Daoy (cell line): ENCODE measurements at places on chromosomes 7 and 10.
A peak's percentile ranks its signal among the peaks of the same experiment; 100 is the strongest.

GRCh38 chr10:32000937-32001336 lies 55.3 kb downstream of the KIF5B start:
- DNase-seq, result no peak

- DNase-seq, result peak; percentile 44
Measured at GRCh38 chr10:95289003-95289920, 1.5 kb downstream of the PDLIM1 start.

DNA sequence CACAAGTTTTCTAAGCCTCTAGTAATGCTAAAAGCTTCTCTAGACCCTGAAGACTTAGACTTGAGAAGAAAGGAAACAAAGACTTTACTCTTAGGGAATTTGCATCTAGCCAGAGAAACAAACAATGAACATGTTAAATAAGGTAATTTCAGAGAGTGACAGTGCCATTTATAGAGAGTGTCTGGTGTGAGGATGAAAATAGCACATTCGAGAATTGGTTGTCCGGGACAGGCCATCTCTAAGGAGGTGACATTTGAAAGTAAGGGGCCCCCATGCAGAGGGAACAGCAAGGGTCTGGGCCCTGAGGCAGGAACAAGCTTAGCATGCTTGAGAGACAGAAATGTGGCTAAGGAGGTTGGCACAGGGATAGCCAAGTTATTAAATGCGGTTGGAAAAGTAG lies 48.1 kb downstream of the ADAM22 start:
- DNase-seq, result no peak

DNA sequence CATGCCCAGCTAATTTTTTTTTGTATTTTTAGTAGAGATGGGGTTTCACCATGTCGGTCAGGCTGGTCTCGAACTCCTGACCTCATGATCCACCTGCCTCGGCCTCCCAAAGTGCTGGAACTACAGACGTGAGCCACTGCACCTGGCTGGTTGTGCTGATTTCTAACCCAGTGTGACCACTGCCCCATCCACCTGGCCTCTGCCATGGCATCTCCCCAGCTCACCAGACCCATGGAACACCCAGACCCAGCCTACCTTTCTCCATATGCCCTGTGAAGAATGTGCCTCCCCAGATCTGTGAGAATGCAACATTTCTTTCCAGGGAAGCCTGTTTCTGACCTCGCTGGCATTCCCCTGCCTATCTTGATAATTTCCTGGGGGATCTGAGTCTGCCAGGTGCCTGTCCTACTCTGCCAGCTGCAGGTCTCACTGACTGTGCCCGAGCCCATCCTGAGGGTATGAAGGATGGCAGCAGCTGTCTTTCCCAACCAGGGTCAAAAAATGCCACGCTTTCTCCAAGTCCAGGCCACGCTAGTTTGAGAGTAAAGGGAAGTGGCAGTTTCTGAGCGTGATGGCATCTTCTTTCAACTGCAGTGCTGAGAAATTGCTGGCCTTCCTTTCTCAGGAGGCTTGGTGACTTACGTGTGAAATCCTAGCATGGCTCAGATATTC lies 324.4 kb upstream of the ZNF32 start:
- DNase-seq, result no peak

DNA sequence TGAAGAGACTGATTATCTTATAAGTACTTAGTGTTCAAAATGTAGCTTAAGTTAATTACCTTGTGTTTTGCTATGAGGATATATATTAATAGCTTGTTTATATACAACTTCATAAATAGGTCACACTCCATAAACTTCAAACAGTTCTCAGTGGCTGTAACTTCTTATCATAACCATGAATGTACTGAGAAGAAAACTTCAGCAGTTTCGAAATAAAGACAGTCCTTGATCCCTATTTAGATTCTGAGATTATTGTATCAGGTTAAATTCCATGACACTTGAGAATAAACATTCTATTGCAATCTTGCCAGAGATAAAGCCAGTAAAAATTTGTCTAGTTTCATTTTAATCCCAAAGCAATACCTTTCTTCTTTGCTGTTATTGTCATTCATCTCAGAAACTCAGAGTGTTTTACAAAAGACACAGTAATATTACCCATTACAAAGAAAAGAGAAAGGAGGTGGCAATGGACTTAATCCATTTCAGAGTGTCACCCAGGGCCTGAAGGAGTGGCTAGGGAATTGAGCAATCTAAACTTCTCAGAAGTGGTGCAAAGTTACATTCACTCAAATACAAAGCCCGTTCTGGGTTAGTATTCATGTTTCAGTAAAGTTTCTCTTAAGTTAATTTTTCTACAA lies 403.6 kb downstream of the SEMA3D start:
- no peak for DNase-seq

- peak; percentile 77 for DNase-seq
Measured at GRCh38 chr10:123301077-123301857, 147.1 kb downstream of the BUB3 start.

DNA sequence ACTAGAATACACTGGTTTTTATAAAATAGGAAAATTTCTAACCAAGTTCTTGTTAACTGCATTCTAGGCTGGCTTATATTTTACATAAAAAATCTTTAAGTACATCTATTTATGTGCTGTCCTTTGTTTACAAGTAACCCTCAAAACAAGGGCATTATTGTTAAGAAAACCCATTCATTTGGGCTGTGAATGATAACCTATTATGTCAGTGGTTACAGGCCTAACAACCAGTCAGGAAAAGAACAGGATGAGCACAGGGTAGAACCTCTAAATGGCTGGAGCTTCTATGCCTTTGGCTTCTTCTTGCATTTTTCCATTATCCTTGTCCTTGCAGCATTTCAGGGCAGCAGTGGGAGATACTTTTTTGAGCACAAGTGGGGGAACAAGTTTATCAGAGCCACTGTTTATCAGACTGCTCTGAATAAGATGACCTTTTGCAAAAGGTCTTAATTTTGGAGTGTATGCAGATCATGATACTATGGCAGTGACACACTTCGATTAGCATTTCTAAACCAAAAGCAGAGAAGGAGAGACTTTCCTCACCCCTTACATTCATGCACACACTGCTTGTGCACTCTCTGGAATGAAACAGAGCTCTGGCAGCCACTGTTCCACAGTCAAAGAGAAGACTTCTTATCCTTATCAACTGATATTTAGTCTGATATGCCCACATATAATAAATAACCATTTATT lies 10.9 kb downstream of the GPR37 start:
- DNase-seq, result no peak

- DNase-seq, result no peak
Measured at GRCh38 chr7:69953136-69954067, 355.1 kb downstream of the AUTS2 start.

DNA sequence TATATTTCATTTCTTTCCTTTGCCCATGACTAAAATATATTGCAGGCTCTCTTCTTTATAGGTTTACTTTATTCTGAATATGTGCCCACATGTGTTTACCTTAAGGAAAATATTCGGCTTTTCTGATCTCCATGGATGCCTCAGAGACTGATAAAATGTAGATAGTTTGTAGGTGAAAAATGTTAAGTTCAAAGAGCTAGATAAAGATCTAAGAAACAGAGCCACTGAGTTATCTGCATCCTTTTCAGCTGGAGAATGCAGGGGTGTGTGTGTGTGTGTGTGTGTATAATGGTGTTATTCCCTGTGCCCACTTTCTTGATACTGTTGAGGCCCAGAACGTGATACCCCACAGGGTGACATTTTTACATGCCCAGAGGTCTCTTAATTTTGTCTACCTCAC lies 150.8 kb downstream of the LRRC4 start:
- no peak for DNase-seq
